Endothelial cell (in vitro differentiated cells): ENCODE measurements at places on chromosomes 5 and 9. TPM values are rescaled to one million over a fixed set of nuclear protein-coding genes. Genes with fewer than 3 reads are reported as not detected.

DNA sequence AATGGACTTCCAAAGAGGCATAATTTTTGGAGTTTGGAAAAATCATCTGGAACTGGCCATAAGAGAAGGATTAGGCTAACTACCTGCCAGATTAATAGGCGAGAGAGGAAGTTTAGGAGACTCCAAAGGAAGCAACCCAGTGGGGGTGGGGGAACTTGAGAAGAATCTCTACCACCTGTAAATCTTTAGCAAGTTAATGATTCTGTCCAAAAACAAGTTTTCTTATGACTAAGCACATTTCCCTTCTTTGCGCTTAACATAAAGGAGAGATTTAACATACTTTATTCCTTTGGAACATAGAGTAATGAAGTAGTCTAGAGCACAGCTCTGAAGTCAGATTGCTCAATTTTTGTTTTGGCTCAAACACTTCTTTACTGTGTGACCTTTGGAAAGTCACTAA, 58.2 kb upstream of the PAPPA start:
- H3K4me3 ChIP-seq: no peak overlapping the region
- H3K27ac ChIP-seq: no peak overlapping the region
- no peaks in the 10 kb centered on the region for H3K27me3 ChIP-seq
- no peak for DNase-seq

- peaks cover 4% of the 10 kb centered on the region for H3K4me1 ChIP-seq
- no peaks in the 10 kb centered on the region for H3K27me3 ChIP-seq
- no peak overlapping the region for H3K4me3 ChIP-seq
- H3K36me3 ChIP-seq: peaks cover 23% of the 10 kb centered on the region
- DNase-seq: no peak
Observed at GRCh38 chr9:92035687-92036410, 79.4 kb downstream of the SPTLC1 start.

DNA sequence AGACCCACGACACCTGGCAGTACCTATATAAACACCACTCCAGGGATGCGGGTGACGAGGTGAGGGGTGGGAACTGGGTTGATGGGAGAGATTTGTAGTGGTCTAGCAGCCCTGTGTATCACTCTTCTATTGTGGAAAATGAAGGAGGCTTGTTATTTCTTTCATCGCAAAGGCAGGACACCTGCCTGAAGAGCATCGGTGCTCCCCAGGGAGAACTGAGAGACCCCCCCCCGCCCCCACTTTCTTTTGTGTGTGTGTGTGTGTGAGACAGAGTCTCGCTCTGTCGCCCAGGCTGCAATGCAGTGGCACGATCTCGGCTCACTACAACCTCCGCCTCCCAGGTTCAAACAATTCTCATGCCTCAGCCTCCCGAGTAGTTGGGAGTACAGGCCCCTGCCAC, 8.3 kb upstream of the WDR5 start:
- DNase-seq: no peak
- H3K36me3 ChIP-seq: no peaks in the 10 kb centered on the region
- no peak overlapping the region for H3K4me3 ChIP-seq
- peaks cover 6% of the 10 kb centered on the region for H3K27me3 ChIP-seq

GRCh38 chr9:134497283-134497860, 144.2 kb upstream of the COL5A1 start:
- H3K4me1 ChIP-seq: no peaks in the 10 kb centered on the region
- peaks cover 2% of the 10 kb centered on the region for H3K27me3 ChIP-seq
- no peak overlapping the region for H3K4me3 ChIP-seq
- no peaks in the 10 kb centered on the region for H3K36me3 ChIP-seq
- no peak for DNase-seq

- H3K36me3 ChIP-seq: no peaks in the 10 kb centered on the region
- no peak for DNase-seq
- no peaks in the 10 kb centered on the region for H3K27me3 ChIP-seq
Observed at GRCh38 chr9:4225291-4226028, 74.4 kb downstream of the GLIS3 start.

DNA sequence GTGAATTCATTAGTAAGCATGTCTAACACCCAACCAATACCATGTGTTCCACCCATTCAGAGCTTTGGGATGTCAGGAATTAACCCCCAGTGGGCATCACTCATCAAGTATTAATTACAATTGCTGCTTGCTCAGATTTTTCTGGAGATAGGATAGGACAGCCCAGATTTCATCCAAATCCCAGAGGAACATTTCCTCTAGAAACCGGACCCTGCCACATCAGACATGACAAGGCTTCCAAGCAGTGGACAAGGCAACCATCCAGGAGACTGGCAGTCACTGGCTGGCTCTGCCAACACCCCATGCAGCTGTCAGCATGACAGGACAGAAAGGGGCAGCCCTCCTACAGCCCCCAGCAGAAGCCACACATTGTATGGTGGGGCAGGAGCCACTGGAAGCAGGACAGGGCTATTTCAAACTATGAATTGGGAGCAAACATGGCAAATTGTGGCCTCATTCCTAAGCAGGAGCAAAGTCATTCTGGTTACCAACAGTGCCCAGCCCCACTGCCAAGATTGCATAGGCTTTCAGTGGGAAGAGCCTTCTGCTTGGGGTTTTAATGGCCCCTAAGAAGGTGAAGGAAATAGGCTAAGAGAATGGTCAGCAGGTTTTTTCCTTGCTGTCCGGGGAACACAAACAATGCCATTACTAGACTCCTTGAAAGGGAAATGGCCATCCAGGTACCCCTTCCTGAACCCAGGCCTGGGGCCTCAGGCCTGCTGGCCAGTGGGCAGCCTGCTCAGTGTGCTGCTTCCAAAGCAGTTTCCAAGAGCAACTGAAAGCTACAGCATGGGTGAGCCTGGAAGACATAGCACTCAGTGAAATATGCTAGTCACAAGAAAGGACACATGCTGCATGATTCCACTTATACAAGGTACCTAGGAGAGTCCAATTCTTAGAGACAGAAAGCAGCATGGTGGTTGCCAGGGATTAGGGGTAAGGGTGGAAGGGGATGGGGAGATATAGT, 294.7 kb upstream of the SLC30A5 start:
- DNase-seq: no peak
- H3K27me3 ChIP-seq: no peaks in the 10 kb centered on the region
- no peaks in the 10 kb centered on the region for H3K4me1 ChIP-seq
- H3K27ac ChIP-seq: no peak overlapping the region

The IFNA21 gene
- not detected for total RNA-seq

- DNase-seq: no peak
- H3K27me3 ChIP-seq: peaks cover 2% of the 10 kb centered on the region
- H3K36me3 ChIP-seq: peaks cover 10% of the 10 kb centered on the region
- no peak overlapping the region for H3K4me3 ChIP-seq
- peaks cover 14% of the 10 kb centered on the region for H3K4me1 ChIP-seq
- no peak overlapping the region for H3K27ac ChIP-seq
Observed at GRCh38 chr5:75367401-75367800, 30.4 kb downstream of the HMGCR start.

DNA sequence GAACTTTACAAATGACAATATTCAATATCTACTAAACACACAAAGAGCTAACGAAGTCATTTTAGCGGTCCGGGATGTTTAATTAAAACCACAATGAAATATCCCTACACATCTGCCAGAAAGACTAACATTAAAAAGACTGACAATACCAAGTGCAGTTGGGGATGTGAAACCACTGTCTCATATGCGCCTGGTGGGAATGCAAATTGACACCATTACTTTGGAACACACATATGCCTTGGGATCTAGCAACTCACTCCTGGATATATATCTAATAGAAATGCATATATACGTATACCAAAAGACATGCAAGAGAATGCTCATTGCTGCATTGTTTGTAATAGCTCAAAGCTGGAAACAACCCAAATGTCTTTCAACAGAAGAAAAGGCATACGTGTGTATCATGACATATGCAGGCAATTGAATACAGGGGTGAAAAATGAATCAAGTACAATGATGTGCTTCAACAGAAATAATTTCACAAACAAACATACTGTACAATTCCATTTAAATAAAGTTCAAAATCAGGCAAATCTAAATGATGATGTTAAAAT, 153.3 kb downstream of the CARTPT start:
- peaks cover 1% of the 10 kb centered on the region for H3K27me3 ChIP-seq
- H3K4me1 ChIP-seq: no peaks in the 10 kb centered on the region
- no peak overlapping the region for H3K27ac ChIP-seq
- no peak overlapping the region for H3K4me3 ChIP-seq
- no peak for DNase-seq
- H3K36me3 ChIP-seq: no peaks in the 10 kb centered on the region

GRCh38 chr9:105295201-105295550, 50.7 kb downstream of the SLC44A1 start:
- H3K4me3 ChIP-seq: no peak overlapping the region
- peaks cover 89% of the 10 kb centered on the region for H3K4me1 ChIP-seq

DNA sequence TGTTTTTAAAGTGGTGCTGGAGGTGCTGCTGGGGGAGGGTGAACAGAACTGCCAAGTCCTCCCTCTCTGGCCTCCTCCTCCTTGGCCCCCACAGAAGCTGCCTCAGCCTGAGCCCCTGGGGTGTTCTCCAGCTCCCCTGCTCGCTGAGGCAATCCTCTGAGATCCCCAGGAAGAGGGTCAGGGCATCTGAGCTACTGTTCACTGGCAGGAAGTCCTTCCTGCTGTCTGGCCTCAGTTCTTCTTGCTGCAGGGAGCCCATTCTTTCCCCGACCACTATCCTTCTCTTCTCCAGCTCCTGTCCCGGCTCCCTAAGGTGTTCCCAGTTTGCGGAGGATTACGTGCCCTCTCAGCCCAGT, 9.7 kb downstream of the CNTFR start:
- peak overlapping the region; percentile 7 for H3K4me3 ChIP-seq
- DNase-seq: no peak
- no peaks in the 10 kb centered on the region for H3K36me3 ChIP-seq
- no peak overlapping the region for H3K27ac ChIP-seq
- peaks cover 43% of the 10 kb centered on the region for H3K4me1 ChIP-seq

DNA sequence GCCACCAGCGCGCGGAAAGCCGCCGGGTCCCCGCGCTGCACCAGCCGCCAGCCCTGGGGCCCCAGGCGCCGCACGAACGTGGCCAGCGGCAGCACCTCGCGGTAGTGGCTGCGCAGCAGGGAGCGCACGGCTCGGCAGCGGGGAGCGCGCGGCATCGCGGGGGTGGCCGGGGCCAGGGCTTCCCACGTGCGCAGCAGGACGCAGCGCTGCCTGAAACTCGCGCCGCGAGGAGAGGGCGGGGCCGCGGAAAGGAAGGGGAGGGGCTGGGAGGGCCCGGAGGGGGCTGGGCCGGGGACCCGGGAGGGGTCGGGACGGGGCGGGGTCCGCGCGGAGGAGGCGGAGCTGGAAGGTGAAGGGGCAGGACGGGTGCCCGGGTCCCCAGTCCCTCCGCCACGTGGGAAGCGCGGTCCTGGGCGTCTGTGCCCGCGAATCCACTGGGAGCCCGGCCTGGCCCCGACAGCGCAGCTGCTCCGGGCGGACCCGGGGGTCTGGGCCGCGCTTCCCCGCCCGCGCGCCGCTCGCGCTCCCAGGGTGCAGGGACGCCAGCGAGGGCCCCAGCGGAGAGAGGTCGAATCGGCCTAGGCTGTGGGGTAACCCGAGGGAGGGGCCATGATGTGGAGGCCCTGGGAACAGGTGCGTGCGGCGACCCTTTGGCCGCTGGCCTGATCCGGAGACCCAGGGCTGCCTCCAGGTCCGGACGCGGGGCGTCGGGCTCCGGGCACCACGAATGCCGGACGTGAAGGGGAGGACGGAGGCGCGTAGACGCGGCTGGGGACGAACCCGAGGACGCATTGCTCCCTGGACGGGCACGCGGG, at the start of gene TERT:
Gene TERT (minus strand): TSS at position 234 of the 815 bp plus-strand sequence. CDS start 79 bp downstream, at position 155.
- no peaks in the 10 kb centered on the region for H3K4me1 ChIP-seq
- peaks cover 12% of the 10 kb centered on the region for H3K27me3 ChIP-seq
- no peaks in the 10 kb centered on the region for H3K36me3 ChIP-seq
- peak within 1 kb of the TSS; percentile 51 for H3K4me3 ChIP-seq

The HTR4 gene
- not detected for total RNA-seq

DNA sequence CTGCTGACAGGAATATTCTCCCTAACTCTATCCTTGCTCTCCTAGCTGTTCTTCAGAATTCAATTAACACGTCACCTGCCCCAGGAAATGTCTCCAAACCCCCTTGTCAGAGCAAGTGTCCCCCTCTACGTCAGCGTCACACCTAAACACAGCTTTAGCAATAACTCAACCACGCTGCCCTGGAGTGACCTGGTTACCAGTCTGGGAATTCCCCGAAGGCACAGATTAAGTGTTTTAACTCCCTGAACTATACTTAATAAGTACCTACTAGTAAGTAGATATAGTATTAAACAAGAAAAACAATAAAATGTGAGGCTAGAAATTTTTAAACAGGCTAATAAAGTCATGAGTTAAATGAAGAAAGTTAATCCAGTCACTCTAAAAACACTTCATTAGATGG, 78.4 kb downstream of the FANCC start:
- H3K27ac ChIP-seq: no peak overlapping the region
- H3K4me3 ChIP-seq: no peak overlapping the region
- H3K4me1 ChIP-seq: peaks cover 4% of the 10 kb centered on the region
- no peaks in the 10 kb centered on the region for H3K27me3 ChIP-seq
- no peaks in the 10 kb centered on the region for H3K36me3 ChIP-seq

The PLAC8L1 gene
- total RNA-seq: 0.80 TPM

GRCh38 chr5:54526604-54527288, 9.2 kb downstream of the SNX18 start:
- no peak for DNase-seq
- peaks cover 3% of the 10 kb centered on the region for H3K4me1 ChIP-seq
- H3K4me3 ChIP-seq: no peak overlapping the region

DNA sequence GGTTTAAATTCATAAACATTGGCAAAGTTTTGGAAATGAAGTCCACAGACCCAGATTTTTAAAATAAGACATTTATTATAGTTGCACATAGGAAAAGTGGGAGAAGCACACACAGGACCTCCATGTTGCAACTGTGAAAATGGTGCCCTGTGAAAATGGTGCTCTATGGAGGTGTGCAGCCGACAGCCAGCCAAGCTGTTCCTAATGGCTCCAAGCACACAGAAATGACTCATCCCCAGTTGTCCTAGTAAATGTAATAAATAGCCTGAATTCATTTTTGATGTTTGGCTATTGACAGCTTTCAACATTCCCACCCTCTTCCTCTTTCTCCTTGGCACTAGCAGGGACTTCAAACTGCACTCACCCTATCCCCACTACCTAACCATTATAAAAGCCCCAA, 590.9 kb downstream of the CAAP1 start:
- H3K4me3 ChIP-seq: no peak overlapping the region
- no peaks in the 10 kb centered on the region for H3K36me3 ChIP-seq
- H3K27me3 ChIP-seq: no peaks in the 10 kb centered on the region
- no peak overlapping the region for H3K27ac ChIP-seq
- H3K4me1 ChIP-seq: no peaks in the 10 kb centered on the region

- H3K4me1 ChIP-seq: peaks cover 6% of the 10 kb centered on the region
- no peaks in the 10 kb centered on the region for H3K27me3 ChIP-seq
- no peak overlapping the region for H3K4me3 ChIP-seq
- peaks cover 5% of the 10 kb centered on the region for H3K36me3 ChIP-seq
- H3K27ac ChIP-seq: no peak overlapping the region
Observed at GRCh38 chr5:53031695-53032096, 42.5 kb downstream of the ITGA2 start.

- no peak for DNase-seq
- H3K36me3 ChIP-seq: no peaks in the 10 kb centered on the region
- H3K27me3 ChIP-seq: peaks cover 2% of the 10 kb centered on the region
- H3K4me1 ChIP-seq: no peaks in the 10 kb centered on the region
- no peak overlapping the region for H3K27ac ChIP-seq
Observed at GRCh38 chr5:168263121-168263520, 28.3 kb upstream of the WWC1 start.

- no peak overlapping the region for H3K27ac ChIP-seq
- H3K4me3 ChIP-seq: no peak overlapping the region
- H3K36me3 ChIP-seq: no peaks in the 10 kb centered on the region
- DNase-seq: no peak
- H3K27me3 ChIP-seq: peaks cover 1% of the 10 kb centered on the region
- H3K4me1 ChIP-seq: peaks cover 2% of the 10 kb centered on the region
Observed at GRCh38 chr5:17269201-17269600, 51.8 kb downstream of the BASP1 start.

The ADRB2 gene
- 0.36 TPM for total RNA-seq

The MATR3 gene
- total RNA-seq: 235 TPM
